T follicular helper cell (primary cell): ENCODE measurements at places on chromosomes 1 and 21.

GRCh38 chr1:154075746-154076145 is 79.1 kb downstream of the NUP210L start:
- DNase-seq: no peak

GRCh38 chr1:157363660-157364140 is 188.6 kb downstream of the FCRL5 start:
- no peak for DNase-seq

DNA sequence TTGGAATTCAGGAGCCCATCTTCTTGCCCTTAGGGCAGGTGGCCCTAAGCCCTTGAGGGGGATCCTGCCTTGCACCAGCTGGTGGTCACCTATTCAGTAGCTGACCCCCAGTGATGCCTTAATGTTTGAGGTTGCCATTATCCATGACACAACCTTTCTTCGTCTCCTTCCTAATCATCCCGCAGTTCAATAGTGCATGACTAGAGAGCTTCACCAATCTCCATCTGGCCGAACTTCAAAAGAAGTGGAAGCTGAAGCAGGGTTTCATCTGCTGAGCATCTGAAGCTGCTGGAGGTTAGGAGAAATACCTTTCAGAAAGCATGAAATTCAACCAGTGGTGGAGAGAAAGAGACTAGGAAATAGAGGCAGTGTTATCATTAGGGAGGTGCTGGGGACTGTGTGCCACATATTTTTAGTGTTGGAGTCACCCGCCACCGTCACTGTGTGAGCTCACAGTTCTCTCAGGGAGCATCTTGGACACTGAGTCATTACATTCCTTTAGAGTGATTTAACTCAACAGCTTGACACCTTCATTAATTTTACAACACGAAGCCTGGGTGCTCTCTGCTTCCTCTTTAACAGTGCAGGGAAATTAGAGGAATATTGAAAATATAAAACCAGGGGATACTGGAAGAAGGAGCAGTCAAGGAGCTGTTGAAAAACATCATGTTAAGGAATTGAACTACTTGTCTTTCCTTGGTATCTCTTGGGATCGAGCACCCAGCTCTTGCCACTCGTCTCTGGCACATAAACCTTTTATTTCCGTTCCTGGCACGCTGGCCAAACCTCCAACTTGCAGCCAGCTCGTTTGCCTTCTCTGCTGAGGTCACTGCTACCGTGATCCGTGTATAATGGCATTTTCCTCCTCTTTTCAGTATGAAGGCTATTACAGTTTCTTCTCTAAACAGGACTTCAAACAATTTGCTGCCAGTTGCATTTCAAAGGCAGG is 53.6 kb downstream of the PEX14 start:
- DNase-seq: no peak

DNA sequence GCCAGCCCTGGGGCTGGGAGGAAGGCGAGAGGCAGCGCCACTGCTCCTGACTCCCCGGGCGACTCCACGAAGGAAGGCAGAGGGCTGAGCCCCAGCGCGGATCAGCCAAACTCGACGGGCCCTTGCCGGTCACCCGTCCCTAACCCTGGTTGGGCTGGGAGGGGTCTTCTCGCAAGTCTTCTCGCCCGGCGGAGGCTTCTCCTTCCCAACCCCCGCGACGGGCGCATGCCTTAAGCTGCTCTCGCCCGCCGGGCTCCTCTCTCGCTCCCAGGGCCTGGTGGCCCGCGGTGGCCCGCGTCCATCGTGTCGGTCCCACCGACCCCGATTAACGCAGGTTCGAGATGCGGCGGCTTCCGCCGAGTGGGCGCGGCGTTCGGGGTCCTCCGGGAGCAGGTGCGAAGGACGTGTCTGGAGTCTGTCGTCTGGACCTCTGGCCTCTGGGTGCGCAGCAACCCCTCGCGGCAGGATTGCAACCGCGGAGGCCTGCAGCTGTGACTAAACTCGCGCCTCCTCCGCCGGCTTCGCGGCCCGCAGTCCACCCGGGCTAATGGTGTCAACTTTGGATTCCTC is 29.0 kb upstream of the PPM1J start:
- no peak for DNase-seq

DNA sequence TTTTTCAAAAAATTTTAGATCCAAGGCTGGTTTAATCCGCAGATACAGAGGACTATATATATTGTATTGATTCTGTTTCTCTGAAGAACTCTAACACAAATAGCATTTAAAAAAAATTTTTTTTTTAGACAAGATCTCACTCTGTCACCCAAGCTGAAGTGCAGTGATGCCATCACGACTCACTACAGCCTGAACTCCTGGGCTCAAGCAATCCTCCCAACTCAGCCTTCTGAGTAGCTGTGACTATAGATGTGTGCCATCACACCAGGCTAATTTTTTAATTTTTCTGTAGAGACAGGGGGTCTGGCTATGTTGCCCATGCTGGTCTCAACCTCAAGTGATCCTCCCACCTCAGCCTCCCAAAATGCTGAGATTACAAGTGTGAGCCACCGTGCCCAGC is 3.0 kb downstream of the ANKRD45 start:
- DNase-seq: no peak

- DNase-seq: no peak
These were observed 486 bp upstream of the DSTYK start for GRCh38 chr1:205211839-205212536.

DNA sequence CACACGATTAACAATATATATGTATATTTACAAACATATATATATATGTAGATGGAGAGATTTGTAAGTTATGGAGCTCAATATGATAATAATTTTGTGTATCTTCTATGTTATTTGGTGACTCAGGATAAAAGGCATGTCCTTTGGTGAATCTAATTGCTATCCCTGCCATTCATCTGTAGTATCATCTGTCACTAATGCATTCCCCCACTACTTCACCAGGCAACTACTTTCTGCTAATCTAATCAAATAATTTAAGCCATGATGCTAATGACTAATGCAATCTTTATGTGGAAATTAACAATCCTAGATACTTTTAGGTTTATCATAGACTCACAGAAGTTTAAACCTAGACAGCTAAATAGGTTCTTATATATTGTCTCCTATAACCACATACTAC is 1074.5 kb downstream of the PLA2G4A start:
- no peak for DNase-seq

- DNase-seq: no peak
These were observed 55.4 kb downstream of the DDAH1 start for GRCh38 chr1:85409516-85409915.

GRCh38 chr1:176073524-176074157 is 133.4 kb downstream of the COP1 start:
- no peak for DNase-seq

- no peak for DNase-seq
These were observed 101.5 kb upstream of the COL24A1 start for GRCh38 chr1:86258101-86258500.

DNA sequence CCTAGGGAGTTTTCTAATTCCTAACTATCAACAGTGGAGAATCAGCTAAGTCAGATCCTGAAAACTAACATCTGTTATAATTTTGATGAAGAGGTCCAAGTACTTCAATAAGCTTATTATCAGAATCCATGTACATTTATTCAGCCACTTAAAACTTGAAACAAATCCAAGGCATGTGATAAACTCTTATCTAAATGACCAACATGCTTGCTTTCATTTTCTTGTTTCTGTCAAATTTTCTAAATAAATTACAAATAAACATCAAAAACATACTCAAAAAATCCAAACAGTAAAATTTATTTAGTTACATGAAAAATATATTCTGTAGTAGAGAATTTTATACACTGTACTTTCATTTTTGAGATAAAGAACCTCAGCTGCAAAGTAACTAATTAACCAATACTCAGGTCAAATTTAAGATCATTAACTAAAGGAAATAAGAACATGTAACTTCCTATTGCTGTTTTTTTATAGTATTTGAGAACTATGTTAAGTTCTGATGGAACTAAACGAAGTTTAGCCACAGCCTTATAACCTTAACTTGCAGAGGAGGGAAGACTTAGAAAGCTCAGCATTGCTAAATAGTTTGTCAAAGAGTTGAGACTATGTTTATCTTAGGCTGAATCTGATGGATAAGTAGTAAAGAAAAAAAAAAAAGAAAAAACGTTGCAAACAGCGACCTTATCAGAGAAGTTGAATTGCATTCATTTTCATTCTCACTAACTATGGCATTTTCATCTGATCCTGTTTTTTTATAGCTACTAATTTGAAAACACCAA is 44.9 kb downstream of the SYNJ1 start:
- DNase-seq: no peak

- no peak for DNase-seq
These were observed 34.8 kb downstream of the KCNAB2 start for GRCh38 chr1:6080469-6080868.

GRCh38 chr1:73472810-73473209 is 725.2 kb downstream of the LRRIQ3 start:
- no peak for DNase-seq

DNA sequence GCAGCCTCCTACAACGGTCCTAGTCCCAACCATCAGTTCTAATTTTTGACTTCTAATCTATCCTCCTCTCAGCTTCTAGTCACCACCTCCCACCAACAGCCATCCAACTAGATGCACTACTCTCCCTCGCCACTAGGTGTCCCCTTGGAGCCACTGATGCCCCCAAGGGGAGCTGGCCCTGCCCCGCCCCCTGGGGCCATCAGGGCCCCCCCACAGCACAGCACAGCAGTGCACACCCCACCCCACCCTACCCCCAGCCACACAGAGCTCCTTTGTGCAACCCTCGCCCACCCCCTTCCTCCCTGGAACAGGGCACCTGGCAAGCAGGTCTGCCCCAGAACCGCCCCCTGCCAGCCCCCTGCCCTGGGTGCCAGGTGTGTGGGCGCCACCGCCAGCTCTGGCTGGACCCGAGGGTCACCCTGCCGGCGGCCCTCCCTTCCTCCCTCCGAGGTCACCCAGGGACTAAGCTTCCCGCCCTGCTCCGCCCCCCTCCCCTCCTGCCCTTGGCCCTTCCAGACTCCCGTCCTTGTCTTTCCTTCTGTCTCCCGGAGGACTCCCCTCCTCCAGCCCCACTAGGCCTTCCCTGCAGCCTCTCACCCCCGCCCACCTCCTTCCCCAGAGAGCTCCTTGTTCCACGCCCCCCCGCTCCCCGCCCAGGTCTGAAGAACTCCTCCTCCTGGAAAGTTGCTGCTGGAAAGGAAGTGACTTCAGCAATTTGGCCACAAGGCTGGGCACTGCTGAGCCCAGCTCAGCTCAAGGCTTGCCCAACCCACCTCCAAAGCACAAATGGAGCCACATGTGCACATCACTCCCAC is 47.0 kb downstream of the AHDC1 start:
- peak; percentile 56 for DNase-seq

GRCh38 chr21:28447462-28447861 is 545.2 kb downstream of the LTN1 start:
- no peak for DNase-seq

- DNase-seq: no peak
These were observed 117.1 kb upstream of the DUSP10 start for GRCh38 chr1:221858818-221859611.

- DNase-seq: no peak
These were observed 60.6 kb downstream of the SCCPDH start for GRCh38 chr1:246784621-246785493.

GRCh38 chr1:169326956-169327268 is 40.7 kb downstream of the NME7 start:
- no peak for DNase-seq

GRCh38 chr21:44295646-44296045 is 4.2 kb upstream of the PFKL start:
- no peak for DNase-seq

GRCh38 chr1:219824338-219824737 is 104.0 kb downstream of the SLC30A10 start:
- no peak for DNase-seq

DNA sequence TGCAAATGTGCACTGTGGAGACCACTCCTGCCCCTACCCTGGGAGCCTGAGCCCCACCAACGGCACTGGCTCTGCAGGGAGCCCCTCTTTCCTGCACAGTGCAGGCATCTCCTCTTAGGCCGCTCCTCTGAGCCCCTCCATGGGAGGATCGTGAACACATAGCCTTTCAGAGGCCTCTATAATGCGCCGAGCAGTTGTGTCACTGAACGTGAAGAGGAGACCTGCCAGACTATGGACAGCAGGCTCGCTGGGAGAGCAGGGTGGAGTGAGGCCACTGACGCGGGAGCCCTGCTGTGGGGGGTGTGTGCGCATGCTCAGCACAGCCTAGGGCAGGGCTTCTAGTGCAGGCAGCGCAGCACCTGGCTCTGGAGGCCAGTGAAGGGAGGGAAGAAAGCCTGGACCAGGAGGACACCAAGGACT is 151.3 kb upstream of the COL6A1 start:
- DNase-seq: no peak

DNA sequence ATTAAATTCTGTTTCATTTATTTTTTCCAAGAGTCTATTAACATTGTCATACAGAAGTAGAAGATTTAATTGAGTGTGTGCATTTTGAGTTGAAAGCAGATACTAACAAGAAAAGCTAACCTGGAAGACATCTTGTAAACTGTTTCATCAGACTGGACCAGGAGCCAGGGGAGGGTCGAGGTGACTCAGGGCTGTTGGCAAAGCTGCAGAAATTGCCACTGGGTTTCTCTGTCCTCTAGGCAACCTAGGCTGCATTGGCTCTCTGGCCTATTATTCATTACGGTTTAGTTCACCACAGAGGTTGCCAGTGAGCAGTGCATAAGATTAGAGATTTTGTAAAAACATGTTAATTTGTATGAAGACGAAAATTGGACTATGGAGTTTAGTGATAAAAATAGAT is 27.5 kb downstream of the ERG start:
- DNase-seq: no peak

- DNase-seq: no peak
These were observed 27.1 kb downstream of the ZBTB17 start for GRCh38 chr1:15948595-15949452.

DNA sequence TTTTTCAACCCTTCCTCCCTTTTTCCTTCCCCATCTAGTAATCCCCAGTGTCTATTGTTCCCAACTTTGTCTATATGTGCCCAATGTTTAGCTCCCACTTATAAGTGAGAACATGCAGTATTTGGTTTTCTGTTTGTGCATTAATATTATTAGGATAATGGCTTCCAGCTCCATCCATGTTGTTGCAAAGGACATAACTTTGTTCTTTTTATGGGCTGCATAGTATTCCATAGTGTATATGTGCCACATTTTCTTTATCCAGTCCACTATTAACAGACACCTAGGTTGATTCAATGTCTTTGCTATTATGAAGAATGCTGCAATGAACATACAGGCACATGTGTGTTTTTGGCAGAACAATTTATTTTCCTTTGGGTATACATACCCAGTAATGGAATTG is 121.0 kb upstream of the C1orf105 start:
- DNase-seq: no peak

GRCh38 chr1:201364808-201365105 is 12.7 kb downstream of the TNNT2 start:
- no peak for DNase-seq

DNA sequence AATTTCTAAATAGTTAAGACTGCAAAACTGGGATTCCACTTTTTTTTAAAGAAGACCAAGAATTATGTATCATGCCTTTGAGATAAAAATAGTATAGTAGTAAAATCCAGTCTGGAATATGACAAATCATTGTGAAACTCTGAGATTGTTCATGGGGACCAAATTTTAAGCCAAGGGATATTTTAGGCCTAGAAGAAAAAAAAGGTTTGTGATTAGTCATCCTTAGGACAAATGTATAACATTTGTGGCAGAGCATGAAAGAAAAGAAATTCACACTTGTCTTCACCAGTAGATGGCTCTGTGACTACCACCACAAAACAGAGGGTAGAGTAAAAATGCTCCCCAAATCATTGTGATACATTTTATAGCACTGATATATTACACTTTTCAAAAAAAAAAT is 226.1 kb downstream of the KCTD3 start:
- no peak for DNase-seq
